ENCODE measurements at places on chromosomes 7 and 10. TPM values are rescaled to one million over a fixed set of nuclear protein-coding genes. Genes with fewer than 3 reads are reported as not detected.

Gene FKBP6
- not detected for total RNA-seq

Gene TMEM176B
- 1,315 TPM for total RNA-seq

Gene CCL26
- total RNA-seq, result not detected

Gene PALD1
- 1.7 TPM for total RNA-seq

Gene AQP1
- total RNA-seq, result 11.3 TPM

Gene ADD3
- total RNA-seq, result 30.4 TPM

Gene FAM20C
- total RNA-seq, result 32.1 TPM

Gene NEUROD6
- total RNA-seq, result not detected

Gene SMC3
- total RNA-seq, result 11.9 TPM

- no peak for DNase-seq
Observed at GRCh38 chr10:34506786-34507185, 308.3 kb downstream of the PARD3 start.

- DNase-seq, result no peak
Observed at GRCh38 chr7:80133361-80134114, 1.1 kb upstream of the GNAI1 start.

DNA sequence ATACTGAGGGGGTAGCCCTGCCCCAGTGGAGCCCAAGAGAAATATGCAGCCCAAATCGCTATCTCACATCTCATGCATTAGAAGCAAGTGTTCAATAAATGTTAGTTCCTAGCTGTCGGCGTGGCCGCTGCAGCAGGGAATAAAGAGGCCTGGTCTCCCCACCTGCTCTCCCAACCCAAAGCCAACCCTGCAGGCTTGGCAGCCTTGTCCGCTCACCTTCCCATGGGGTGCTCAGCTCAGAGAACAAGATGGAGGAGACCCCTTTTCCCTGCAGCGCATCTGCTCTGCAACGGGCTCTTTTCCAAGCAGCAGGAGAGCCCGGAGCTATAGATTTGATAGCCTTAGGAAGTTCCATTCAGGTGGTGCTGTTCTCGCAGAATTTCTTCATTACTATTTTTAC lies 12.0 kb upstream of the DOCK1 start:
- DNase-seq, result no peak

DNA sequence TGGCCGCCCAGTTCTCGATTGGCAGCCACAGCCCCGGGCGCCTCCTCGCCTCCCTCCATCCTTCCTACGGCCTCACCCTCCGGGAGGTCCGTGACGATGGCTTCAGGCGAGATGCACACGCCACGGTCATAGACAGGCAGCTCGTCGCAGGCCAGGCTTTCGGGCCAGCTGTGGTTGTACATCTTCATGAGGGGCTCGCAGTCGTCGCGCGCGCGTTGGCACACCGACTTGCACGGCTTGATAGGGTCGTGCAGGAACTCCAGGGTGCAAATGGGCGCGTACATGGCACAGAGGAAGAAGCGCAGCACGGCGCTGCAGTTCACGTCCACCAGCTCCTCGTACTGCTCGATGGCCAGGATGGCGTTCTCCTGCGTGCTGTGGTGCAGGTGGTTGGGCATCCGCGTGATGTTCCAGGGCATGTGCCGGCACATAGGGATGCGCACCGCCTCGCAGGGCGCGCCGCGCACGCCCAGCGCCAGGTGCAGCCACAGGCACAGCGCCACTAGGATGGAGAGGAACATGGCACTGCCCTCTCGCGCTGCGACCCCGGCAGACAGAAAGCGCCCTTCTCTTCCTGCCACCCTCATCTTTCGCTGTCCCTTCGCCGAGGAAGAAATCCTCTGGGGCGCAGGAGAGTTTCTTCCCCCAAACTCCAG lies 472 bp downstream of the SFRP4 start:
- DNase-seq, result peak; percentile 26

- no peak for DNase-seq
Observed at GRCh38 chr10:122316224-122316884, 45.3 kb downstream of the BTBD16 start.

GRCh38 chr7:32256376-32256775 lies 186.2 kb upstream of the PDE1C start:
- no peak for DNase-seq

- DNase-seq, result no peak
Observed at GRCh38 chr7:81366546-81366945, 403.3 kb downstream of the HGF start.

- DNase-seq, result no peak
Observed at GRCh38 chr10:44425466-44425865, 40.6 kb upstream of the CXCL12 start.

GRCh38 chr7:140334341-140335057 lies 63.8 kb downstream of the SLC37A3 start:
- no peak for DNase-seq

DNA sequence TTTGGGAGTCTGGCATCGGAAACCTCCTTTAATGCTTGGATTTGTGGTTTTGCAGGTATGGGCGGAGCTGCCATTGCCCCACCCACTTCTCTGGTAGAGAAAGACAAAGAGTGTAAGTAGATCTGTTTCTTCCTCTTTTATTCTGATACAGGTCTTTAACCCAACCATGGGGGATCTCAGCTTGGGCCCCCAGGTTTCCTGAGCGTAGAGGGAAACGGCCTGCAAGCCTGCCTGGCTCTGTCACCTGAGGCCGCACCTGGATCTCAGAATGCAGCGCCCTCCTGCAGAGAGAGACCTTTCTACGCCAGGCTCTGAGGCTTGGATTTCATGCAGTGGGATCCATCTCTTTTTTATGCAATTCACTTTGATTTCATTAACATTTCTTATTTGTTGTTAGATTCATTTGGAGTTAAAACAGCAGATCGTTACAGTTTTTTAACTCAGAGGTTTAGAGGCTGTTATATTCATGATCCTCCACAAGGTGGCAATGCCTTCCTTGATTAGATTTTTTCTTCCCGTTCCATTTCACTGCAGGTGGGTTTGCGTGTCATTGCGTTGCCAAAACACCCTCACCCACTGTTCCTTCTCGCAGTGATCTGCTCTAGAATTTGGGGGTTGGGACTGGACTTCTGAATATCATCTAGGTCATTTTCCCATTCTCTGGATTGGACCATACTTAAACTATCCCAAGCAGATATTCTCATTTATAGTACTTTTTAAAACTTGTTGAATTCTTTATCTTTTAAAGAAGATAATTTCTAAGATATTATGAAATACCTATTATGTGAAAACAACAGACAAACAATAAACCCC lies 20.0 kb downstream of the RBM17 start:
- DNase-seq, result no peak

GRCh38 chr7:136325578-136325977 lies 348.4 kb upstream of the MTPN start:
- no peak for DNase-seq

GRCh38 chr7:29878081-29878688 lies 71.9 kb downstream of the WIPF3 start:
- DNase-seq, result no peak

DNA sequence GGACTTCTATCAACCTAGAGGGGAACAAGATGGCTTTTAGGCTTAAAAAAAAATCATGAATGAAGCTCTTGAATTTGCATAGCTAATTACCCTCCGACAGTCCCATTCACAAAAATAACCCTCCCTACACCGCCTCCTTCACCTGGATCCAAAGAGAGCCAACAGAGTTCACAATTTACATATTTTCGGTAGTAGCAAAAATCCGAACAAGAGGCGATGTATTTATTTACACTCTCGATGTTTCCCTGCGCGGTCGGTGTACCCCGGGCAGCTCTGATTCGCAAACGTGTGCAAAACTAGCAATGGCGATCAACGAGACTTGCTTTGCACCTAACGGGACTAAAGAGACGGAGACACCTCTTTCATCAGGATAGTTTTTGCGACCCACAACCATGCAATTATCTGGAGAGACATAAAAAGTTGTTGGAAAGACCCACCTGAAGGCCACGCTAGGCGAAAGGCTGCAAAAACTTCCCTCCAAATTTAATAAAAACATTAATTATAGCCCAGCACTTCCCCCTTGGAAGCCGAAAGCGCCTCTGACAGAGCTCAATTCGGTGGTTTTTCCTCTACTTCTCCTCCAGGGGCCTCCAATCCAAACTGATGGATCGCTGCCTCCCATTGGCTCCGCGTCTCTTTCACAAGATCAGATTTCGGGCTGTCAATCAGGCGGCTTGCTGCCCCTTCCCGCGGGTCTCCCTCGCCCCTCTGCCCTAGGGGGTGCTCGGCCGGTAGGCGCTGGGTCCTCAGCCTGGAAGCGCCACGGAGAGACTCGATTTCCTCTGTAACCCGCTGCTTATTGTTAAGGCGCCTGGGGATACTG lies at the start of gene ETV1:
TSS of gene ETV1 (minus strand) at position 541 of the 823 bp plus-strand sequence. CDS start 614 bp downstream, outside the sequence.
- peak; percentile 59 for DNase-seq

GRCh38 chr10:90288391-90288933 lies 569.4 kb downstream of the HTR7 start:
- no peak for DNase-seq
